ENCODE measurements at places on chromosomes 11 and 22. TPM values are rescaled to one million over a fixed set of nuclear protein-coding genes. Genes with fewer than 3 reads are reported as not detected.

- DNase-seq: no peak
These were observed at the start of gene HBE1 for GRCh38 chr11:5269715-5270147. HBE1 (minus strand) TSS chr11:5269945; CDS start chr11:5269890, 55 bp downstream.

The VWA5A gene
- polyA plus RNA-seq: 101 TPM

- peak; percentile 17 for DNase-seq
These were observed 28.4 kb downstream of the TRPC6 start for GRCh38 chr11:101555366-101555765.

GRCh38 chr22:35418088-35418487, 18.1 kb downstream of the MCM5 start:
- DNase-seq: no peak

DNA sequence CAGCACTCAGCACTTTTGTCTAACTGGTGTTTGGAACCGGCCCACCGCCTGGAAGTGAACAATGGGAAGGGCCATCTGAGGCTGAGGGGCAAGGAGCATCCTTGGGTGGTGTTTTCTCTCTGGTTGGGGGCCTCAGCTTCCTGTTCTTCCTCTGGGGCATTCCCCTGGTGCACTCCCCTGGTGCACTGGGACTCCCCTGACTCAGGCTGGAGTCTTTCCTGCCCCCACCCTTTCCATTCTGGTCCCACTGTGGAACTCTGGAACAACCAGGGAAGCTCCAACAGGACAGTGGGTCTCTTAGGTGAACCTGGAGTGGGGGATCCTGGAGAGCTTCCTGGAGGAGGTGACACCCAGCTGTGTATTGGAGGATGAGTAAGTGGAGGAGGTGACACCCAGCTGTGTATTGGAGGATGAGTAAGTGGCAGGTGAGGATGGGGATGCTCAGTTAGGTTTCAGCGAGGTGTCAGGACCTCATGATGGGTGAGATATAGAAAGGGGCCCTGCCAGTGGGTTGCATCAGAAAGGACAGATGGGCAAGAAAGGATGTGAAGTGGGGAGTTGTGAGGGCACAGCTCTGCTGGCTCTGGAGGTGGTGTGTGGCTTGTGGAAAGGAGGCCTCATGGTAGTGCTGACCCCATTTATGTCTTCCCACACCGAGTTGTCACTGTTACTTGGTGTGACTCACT, 132.1 kb downstream of the OSBP2 start:
- DNase-seq: no peak

The OLFML1 gene
- 40.9 TPM for polyA plus RNA-seq

GRCh38 chr11:76626921-76627401, 43.6 kb downstream of the LRRC32 start:
- no peak for DNase-seq

The SLC22A6 gene
- polyA plus RNA-seq: not detected

GRCh38 chr11:76771446-76772099, 11.6 kb upstream of the TSKU start:
- no peak for DNase-seq

- DNase-seq: no peak
These were observed 379.4 kb downstream of the DYNC2H1 start for GRCh38 chr11:103488579-103488978.

The B4GALNT4 gene
- polyA plus RNA-seq: 12.4 TPM

The MRGPRX3 gene
- not detected for polyA plus RNA-seq

The ANKRD49 gene
- 10.1 TPM for polyA plus RNA-seq

The KMT5B gene
- polyA plus RNA-seq: 43.7 TPM

The UPK3A gene
- polyA plus RNA-seq: not detected

DNA sequence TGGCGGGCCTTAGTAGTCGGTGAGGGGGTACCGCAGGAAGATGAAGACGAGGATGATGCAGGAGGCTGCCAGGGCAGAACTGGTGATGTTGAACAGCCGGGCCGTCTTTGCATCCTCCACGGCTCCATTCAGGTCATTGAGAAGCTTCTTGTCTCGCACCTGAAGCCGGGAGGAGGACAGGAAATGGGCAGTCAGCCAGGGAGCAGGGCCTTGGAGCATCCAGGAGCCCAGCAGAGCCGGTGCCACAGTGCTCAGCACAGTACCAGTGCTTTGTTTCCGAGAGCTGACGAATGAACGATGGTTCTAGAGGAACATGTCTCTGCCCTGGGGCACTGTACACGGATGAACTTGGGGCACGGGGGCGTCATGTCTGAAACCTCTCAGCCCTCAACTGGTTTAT, 15.1 kb downstream of the IFITM10 start:
- DNase-seq: no peak

GRCh38 chr22:17838180-17838865, 64.1 kb upstream of the BID start:
- no peak for DNase-seq

GRCh38 chr11:91981995-91982394, 242.6 kb upstream of the FAT3 start:
- no peak for DNase-seq

The LRRC4C gene
- polyA plus RNA-seq: 1.2 TPM

GRCh38 chr22:44245438-44245837, 64.7 kb downstream of the PARVG start:
- no peak for DNase-seq

The CCDC87 gene
- polyA plus RNA-seq: 0.25 TPM

The SLC17A6 gene
- polyA plus RNA-seq: not detected

DNA sequence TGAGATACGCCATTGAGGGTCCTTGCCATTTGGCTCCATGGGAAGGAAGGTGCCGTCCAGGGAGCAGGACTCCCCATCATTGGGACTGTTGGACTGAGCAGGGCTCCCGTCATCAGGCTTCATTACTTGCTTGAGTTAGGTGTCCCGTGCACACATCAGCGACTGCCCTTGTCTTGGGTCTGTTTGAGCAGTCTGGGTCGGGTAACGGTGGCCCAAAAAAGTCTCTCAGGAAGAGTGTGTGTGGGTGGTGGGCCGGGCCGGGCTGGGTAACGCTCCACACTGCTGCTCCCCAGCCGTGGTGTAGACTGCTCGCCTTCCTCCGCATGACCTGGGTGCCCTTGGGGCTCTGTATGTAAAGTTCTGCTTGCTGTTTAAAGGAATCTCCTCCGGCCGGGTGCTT, 293.5 kb downstream of the TBC1D22A start:
- no peak for DNase-seq

DNA sequence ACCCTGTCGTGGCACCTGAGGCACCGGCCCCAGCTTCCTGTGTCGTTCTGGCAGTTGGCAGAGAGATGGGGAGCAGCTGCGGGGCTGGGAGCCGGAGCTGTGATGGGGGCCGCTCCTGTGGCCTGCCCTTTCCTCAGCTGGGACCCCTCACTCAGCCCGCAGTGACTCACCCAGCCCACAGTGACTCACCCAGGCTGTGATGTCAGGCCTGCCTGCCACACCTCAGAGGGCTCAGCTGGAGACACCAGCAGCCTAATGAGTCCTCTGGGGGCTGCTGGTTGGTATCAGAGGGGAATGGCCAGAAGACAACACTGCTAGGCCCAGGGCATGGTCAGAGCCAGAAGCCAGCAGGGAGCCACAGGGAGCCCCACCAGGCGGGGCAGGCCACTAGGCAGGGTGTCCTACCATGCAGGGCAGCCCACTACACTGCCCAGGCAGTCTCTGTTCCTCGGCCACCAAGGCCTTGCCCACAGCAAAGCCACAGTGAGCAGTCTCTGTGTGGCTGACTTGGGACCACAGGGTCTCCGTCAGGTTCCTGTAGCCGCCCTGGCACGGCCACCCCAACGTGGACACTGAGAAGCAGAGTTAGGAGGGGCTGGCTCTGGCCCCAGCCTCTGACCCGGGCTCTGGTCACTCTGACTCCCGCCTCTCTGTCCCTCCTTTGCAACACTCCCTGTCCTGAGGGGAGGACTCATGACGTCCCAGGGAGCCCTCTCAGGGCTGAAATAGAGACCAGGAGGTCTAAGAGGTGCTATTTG, 4.2 kb upstream of the FXYD2 start:
- no peak for DNase-seq

DNA sequence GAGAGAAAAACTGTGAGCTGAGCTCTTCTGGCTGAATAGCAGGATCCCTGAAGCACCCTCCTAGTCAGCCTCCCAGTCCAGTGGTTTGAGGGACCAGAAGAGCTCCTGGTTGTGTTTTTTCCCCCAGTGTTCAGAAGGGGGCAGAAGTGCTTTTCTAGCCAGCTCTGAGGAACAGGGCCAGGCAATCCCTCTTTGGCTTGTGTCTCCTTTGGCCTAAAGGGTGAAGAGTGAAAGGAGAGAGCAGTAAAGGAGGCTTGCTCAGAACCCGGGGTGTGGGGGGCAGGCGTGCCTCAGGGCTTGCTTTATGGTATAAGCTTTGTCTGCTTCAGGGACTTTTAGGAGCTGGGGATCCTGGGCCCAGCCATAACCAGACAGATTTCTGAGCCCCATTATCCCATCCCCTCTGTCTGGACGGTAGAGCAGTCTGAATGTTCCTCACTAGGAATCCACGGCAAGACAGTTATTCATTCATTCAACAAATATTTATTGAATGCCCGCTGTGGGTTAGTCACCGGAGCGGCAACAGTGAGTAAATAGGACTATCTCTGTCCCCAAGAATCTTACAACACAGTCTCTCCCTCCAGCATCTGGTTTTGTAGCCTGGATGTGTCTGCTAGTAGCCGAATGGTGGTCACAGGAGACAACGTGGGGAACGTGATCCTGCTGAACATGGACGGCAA, 14.5 kb downstream of the ACP2 start:
- DNase-seq: no peak

The DERL3 gene
- 1.2 TPM for polyA plus RNA-seq

GRCh38 chr11:6219359-6219758, 14.0 kb downstream of the C11orf42 start:
- no peak for DNase-seq

GRCh38 chr11:66789097-66789890, 53.9 kb upstream of the RCE1 start:
- DNase-seq: no peak

The ZC3H12C gene
- polyA plus RNA-seq: 8.7 TPM

The RBFOX2 gene
- 190 TPM for polyA plus RNA-seq

All from hindlimb muscle (tissue), 1 donor.